ENCODE measurements at places on chromosomes 2 and 18.

GRCh38 chr2:12313445-12314126, 403.1 kb upstream of the TRIB2 start:
- DNase-seq = no peak

GRCh38 chr2:234884591-234884990, 67.2 kb upstream of the SH3BP4 start:
- DNase-seq = no peak

DNA sequence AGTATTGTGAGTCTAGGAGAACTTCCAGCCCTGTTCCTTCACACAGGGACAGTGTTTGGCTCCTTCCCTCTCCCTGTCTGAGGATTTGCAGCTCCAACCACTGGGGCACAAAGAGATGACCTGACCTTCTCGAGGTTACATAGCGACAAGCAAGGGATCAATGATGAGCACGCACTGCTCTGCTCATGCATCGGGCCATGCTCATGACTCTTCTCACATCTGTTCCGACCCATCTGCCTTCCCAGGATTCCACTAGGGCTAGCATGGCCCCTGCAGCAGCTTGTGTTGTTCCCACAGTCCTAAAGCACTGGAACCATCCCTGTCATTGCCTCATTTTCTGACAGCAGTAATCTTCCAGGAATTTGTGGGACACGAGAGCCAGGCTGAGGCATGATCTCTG, 78.8 kb upstream of the ARHGAP28 start:
- no peak for DNase-seq

DNA sequence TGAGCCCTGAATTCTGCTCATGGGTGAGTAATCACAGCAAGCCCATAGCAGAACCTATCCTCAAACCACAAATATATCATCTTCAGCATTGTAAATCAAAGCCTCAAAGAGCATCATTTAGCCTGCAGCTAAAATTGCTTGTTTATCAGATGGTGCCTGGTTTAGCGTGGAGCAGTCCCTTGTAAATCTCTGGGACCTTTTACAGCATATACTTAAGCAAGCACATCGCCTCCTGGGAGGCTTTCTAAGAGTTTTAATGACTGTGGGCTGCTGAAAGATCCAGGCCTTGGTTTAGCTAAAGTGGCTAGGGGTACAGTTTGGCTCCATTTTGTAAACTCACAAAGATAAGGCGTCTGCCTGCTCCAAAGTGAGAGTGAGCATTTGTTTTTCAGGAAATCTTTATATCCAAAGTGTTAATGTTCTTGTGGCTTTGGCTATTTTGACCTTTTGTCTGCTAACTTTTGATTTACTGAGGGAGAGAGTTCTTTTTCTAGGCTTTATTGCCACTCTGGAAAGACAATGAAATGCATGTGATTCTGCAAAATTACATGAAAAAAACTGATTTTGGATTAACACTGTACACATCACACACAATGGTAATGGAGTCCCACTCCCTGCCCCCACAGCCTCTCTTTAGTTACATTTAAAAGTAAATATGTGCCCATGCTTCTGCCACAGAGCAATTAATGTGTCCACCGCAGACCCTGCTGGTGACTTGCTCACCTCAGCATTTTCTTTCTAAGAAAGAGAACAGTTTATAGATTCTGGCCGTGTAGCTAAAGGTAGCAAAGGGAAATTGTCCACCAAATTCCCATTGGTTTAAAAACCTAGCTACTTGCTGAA, 194.8 kb downstream of the LNPK start:
- DNase-seq = no peak

- DNase-seq = no peak
These were observed 252.2 kb downstream of the KLHL29 start for GRCh38 chr2:23637011-23637778.

GRCh38 chr2:174963437-174964400, 41.5 kb downstream of the CHN1 start:
- no peak for DNase-seq

- no peak for DNase-seq
These were observed 446.8 kb downstream of the EIPR1 start for GRCh38 chr2:2930841-2931240.

- DNase-seq = no peak
These were observed 96.7 kb downstream of the ASB1 start for GRCh38 chr2:238523158-238524110.

DNA sequence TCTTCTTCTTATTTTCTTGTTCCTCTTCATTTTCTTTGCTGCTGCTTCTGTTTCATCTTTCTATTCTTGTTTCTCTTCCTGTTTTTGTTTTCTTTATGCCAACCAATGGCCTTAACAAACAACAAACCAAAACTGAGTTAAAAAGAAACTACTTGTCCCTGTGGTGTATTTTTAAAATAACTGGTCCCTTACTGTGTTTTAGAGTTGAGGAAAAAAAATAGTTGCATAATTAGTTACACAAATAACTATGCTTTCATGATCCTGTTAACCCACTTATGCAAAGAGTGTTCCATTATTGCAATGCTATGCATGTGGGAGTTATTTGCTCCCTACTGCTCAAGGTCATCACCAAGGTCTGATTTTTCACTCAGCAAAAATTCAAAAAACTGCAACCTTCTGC, 39.5 kb upstream of the IMP4 start:
- DNase-seq = no peak

- no peak for DNase-seq
These were observed 82.6 kb upstream of the ST3GAL5 start for GRCh38 chr2:85971366-85971765.

All from effector CD8-positive, alpha-beta T cell (primary cell).